Stimulated activated CD4-positive, alpha-beta T cell treated with anti-CD3 and anti-CD28 coated beads, Interleukin-1b, Interleukin-23, amount 100 ng/mL, for 1 hour (primary cell): ENCODE measurements at places on chromosomes 12 and 14.

- DNase-seq = no peak
Measured at GRCh38 chr14:74569387-74569786, 42.6 kb downstream of the LTBP2 start.

- DNase-seq = no peak
Measured at GRCh38 chr12:62802984-62803383, 132.0 kb downstream of the PPM1H start.

- DNase-seq = no peak
Measured at GRCh38 chr12:130633771-130634170, 82.3 kb downstream of the RIMBP2 start.

GRCh38 chr14:100028990-100029677 is 36.1 kb upstream of the EVL start:
- DNase-seq = no peak

GRCh38 chr12:105060715-105061378 is 23.4 kb downstream of the ALDH1L2 start:
- no peak for DNase-seq

DNA sequence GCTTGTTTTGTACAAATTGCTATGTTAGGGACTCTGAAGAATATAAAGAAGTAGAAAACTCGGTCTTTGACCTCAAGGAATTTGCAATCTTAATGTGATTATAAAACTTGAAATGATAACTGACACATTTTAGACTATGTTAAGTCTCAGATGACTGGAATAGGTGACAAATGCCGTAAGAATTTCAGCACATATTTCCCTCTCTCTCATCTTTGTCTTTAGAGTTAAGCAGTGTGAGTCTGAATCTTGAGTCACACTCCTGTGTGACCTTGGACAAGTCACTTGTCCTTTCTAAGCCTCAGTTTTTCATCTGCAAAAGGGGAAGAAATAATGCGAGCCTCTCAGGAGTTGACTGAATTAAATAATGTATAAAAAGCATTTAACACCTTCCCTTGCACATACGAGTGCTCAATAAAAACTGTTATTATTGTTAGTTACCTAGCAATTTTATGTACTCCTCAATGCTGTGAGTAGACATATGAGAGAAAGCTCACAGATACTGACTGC is 103.7 kb downstream of the DYRK2 start:
- DNase-seq = no peak

GRCh38 chr14:61544448-61545330 is 150.6 kb upstream of the HIF1A start:
- no peak for DNase-seq

GRCh38 chr12:25529738-25530137 is 23.3 kb downstream of the LMNTD1 start:
- DNase-seq = no peak

DNA sequence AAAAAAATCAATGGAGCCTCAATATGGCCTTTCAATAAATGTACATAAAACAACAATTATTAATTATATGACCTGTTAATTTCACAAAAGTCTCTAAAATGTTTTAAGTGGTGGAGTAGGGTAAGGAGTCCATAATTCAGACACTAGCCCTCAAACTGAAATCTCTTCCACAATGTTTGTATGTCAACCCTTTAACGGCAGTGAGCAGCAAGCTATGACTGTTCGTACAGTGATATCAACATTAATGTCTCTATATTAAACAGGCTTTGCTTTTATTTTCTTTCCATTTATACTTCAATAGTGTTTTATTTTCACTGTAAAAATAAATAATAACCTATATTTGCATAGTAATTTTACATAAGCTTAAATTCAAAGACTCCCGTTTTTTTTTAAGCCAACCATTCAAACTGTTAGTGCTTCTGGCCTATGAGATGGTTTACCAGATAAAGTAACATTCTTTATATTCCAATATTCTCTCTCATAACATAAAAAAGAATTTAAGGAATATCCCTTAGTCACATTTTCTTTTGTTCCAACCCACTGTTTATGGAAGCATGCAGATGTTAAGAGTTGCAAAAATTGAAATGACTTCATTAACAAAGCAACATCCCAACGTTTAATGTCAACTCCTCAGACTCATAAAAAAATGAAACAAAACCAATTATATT is 2.3 kb downstream of the CDK17 start:
- no peak for DNase-seq

DNA sequence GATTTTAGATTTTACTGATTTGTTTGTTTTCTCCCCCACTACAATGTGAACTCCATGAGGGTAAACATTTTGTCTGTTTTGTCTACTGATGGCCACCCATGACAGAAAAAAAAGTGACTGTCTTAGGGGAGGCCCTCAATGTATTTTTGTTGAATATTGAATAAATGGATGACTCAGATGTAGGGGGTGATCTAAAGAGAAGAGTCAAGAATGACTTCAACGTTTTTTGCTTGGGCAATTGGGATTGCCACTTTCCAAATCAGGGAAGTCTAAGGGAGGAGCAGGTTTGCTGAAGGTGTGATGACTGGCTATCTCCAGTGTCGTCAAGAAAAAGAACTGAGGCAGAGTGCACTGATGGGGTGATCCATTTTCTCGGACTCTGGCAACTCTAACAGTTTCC is 10.7 kb upstream of the PHC1 start:
- no peak for DNase-seq

- DNase-seq = no peak
Measured at GRCh38 chr12:53172352-53172751, 8.2 kb upstream of the ZNF740 start.

DNA sequence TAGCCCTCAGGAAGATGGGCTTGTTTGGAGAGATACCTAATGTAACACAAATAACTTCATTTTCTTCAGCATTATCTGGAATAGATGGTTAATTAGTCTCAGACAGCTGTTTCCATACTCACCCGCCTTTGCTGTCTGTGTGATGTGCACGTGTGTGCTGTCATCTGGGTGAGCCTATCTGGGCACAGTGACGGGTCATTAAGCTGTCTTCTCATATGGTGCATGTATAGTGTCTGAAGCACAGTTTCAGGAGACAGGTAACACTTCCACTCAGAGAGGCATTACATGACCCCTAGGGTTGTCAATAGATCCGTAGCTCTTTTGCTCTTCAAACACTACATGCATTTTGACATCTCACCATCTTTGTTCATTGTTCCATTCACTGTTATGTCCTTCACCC is 493.3 kb downstream of the APAF1 start:
- no peak for DNase-seq

DNA sequence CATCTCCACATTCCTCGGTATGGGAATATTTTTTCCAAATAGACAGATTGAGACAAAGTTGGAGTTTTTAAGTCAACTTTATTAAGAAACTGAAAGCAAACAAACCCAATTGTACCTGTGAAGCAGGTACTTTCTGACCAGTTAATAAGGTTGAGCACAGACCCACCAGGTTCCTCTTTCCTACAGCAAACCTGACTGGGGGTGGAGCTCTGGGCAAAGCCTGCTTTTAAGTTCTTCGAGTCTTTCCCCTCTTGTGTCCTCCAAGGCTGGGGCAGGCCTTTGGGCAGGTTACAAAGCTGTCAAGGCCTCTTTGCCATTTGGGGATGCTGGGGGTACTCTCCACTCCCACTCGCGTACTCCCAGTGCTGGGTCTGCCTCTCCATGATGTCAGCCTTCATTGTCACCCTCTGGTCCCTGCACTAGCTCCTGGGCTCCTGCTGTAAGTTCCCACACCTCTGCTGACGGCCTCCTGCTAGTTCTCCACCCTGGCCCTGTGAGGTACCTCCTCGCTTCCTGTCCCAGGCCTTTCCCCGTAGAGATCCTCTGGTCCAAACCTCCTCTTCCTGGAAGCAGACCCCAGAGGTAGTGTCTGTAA is 3.2 kb downstream of the KCNH3 start:
- no peak for DNase-seq

DNA sequence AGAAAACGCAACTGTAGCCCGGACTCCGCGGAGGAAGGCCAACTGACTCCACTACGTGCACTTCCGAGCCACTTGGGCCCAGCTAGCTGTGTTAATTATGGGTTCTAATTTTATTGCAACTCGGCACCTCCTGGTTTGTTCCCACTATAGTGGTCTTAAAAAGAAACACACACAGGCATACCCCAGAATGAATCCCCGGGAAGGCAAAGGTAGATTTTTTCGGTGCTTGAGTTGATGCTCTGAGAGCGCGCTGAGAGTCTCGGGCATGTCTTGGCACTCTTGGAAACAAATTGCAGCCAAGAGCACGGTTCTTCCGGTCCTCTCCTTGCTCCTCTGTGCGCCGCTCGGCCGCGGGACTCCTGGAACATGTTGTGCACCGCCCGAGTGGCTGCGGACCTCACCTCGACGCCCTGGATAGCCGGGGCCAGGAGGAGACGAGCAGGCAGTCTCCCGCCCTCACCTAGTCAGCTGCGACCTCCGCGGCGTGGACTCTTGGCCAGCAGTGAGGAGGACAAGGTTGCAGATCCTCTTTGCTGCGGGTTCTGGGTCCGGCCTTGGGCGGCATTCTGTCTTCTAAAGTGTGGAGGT is 6.8 kb upstream of the PAX9 start:
- DNase-seq = no peak

- no peak for DNase-seq
Measured at GRCh38 chr14:92426237-92426636, 87.3 kb upstream of the RIN3 start.

GRCh38 chr12:47303207-47303606 is 223.4 kb upstream of the AMIGO2 start:
- DNase-seq = no peak

- DNase-seq = no peak
Measured at GRCh38 chr12:78186670-78187069, 356.0 kb downstream of the NAV3 start.

DNA sequence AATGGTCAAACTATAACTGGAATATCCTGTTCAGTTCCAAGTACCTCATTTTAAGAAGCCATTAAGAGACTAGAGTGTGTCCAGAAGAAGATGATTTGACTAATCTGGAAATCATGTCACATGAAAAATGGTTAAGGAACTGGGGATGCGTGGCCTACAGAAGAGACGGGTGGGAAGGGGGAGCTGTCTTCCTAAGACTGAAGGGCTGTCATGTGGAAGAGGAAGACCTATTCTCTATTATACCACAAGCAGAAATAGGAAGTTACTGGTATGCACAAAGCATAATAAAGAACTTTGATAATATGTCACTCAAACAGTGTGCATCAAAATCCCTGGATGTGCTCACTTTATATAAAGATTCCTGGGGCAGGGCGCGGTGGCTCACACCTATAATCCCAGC is 50.3 kb downstream of the HECTD4 start:
- DNase-seq = no peak

- DNase-seq = no peak
Measured at GRCh38 chr14:70013271-70013873, 134.2 kb downstream of the SMOC1 start.

GRCh38 chr12:132308853-132309595 is 20.4 kb downstream of the GALNT9 start:
- DNase-seq = no peak

- DNase-seq = no peak
Measured at GRCh38 chr14:88682495-88683114, 110.1 kb downstream of the EML5 start.

DNA sequence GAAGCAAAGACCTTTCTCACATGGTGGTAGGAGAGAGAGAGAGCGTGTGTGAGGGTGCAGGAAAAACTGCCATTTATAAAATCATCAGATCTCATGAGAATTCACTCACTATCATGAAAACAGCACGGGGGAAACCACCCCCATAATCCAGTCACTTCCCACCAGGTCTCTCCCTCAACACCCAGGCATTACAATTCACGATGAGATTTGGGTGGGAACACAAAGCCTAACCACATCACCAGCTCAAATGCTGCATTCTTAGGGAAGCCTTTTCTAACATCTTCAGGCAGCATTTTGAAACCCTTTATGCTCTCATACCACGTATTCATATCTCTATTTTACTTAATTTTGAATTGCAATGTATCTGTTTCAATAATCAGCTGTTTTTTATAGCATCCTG is 165.9 kb downstream of the TMTC3 start:
- no peak for DNase-seq
